ENCODE measurements at places on chromosomes 1 and 21.

DNA sequence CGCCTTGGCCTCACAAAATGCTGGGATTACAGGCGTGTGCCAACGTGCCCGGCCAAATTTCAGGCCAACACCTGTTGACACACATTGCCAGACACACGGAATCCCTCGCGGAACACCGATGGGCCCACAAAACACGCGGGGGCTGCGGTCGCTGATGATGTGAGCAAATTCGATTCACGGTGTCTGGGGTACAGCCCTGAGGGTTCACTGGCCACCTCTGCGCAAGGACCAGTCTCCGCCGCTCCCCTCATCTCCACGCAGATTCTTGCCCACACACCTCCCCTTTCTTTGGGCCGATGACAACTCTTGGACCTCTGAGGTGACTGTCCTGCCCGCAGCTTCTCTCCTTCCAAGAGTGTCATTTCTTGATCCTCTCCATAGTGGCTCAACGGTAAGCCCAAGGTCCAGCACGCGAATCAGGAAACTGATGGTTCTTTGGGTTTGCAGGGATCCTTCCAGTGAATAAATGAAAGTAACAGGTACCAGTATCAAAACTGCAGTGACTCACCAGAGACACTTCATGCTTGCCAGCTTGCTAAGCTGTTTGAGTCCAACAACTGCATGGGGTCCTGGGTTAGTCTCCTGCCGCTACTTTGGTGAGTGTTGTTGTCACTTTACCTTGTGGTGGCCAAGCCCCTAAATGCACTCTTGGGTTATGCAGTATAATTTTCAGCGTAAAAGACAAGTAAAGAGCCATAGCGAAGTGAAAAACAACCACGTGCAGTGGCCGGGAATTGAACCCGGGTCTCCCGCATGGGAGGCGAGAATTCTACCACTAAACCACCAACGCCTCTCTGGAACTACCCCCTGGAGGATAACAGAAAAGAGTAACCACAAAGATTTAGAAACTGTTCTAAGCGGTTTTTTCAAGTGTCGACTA lies 11.0 kb upstream of the RNU1-3 start:
- DNase-seq = no peak

- no peak for DNase-seq
These were observed 65.0 kb downstream of the RGS2 start for GRCh38 chr1:192873836-192874235.

GRCh38 chr1:82392513-82392912 lies 591.8 kb downstream of the ADGRL2 start:
- no peak for DNase-seq

DNA sequence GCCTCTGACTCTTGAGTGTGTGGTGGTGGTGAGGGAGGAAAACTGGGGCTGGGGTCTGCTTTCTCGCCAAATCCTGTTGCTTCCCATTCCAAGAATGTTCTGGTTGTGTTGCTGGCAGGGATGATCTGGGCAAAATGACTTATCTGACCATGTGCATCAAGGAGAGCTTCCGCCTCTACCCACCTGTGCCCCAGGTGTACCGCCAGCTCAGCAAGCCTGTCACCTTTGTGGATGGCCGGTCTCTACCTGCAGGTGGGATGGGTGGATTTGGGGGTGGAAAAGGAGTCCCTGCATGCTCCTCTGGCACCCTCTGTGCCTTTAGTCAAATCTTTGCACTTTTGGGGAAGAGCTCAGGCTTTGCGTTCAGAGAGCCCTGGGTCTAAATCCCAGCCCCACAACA lies 18.1 kb downstream of the CYP4B1 start:
- DNase-seq = no peak

GRCh38 chr1:204574865-204575163 lies 58.6 kb downstream of the MDM4 start:
- no peak for DNase-seq

DNA sequence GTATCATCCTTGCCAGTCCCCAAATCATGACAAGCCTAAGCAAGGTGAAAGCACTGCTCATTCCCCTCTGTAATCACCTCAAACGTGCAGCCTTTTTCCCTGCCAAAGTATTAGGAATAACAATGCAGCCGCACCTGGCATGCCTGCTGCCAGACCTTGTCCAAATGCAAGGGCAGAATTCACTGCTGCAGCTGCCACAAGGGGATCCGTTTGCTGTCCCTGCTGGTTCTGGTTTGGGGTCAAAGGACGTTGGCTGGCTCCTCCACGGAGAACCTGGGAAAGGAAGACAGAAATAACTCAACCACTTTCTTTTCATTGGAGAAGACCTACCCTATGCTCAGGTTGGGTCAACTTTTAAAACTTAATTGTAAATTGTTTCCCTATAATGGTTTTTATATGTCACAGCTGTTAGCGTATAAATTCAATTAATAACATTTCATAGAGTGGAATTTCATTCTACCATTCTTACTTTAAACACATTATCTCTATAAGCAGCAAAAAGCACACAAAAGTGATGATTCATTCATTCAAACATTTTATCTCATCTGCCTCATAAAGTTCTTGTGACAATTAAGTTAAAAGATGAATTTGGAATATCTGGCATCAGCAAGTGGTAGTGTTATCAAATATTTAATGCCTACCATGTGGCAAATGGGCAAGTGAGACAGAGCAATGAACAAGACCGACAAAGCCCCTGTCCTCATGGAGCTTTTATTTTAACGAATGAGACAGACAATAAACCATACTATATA lies 59.8 kb upstream of the SDC3 start:
- no peak for DNase-seq

GRCh38 chr21:35025206-35026152 lies 23.6 kb downstream of the RUNX1 start:
- DNase-seq = no peak

DNA sequence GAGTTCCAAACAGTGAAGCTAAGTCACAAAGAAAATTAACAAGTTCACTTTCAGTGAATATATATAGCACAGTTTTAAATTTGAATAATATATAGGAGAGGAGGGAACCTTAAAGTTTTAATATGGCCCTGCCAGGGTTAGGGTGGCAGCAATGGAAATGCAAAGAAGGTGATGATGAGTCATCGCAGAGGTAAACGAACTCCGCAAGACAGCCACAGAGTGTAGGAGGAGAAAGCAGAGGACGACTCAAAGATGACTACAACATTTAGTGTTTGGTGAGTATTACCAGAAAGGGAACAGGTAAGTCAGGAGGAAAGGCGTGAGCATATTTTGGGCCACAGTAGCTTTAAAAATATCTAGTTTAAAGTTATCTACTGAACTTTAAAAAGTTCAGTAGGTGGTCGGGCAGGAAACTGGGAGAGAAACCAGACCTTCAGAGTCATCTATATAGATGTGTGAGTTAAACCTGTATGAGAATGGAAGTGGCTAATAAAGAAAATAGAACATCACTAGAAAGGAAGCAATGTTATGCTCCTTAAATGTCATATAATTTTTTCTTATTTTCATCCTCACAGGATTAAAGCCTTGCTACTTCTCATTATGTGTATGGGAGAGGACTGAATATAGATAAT lies 75.7 kb downstream of the UCHL5 start:
- DNase-seq = no peak

GRCh38 chr1:58446368-58446767 lies 100.2 kb downstream of the OMA1 start:
- DNase-seq = no peak

DNA sequence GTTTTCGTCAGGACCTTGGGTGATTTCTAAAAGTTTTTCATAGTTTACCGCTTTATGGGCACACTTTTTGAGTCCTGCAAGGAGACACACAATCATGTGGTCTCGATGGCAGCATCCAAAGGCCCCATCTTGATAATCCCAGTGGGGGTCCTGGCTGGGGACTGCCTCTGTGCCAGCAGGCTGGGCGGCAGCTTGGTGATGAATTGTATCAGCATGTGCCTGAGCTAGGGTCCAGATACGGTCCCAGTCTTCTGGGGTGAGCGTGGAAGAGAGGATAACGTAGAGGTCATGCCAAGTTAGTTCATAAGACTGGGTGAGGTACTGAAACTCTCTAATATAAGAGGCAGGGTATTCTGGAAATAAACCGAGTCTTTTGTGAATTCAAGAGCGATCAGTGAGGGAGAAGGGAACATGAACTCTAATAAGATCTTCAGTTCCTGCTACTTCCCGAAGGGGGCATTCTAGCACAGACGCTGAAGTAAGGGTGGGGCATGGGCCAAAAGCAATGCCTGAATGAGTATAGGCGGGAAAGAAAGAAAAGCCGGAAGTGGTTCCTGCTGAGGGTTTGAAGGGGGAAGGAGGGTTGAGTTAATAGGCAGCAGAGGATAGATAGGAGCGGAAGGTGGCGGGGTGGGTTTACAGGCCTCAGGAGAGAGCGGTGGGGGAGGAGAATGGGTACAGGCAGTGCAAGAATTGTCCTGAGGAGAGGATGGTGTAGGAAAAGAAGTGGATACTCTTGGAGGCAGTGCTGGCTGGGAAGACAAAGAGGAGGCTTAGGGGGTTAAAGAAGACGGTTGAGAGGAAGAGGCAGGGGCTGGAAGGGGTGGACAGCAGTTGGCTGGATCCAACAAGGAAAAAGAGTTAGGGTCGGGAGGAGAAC lies 1.6 kb downstream of the ERVH48-1 start:
- DNase-seq = peak; percentile 43

GRCh38 chr1:204153667-204154066 lies 1.8 kb upstream of the ETNK2 start:
- DNase-seq = no peak

GRCh38 chr1:187038784-187039183 lies 210.0 kb downstream of the PLA2G4A start:
- DNase-seq = no peak

DNA sequence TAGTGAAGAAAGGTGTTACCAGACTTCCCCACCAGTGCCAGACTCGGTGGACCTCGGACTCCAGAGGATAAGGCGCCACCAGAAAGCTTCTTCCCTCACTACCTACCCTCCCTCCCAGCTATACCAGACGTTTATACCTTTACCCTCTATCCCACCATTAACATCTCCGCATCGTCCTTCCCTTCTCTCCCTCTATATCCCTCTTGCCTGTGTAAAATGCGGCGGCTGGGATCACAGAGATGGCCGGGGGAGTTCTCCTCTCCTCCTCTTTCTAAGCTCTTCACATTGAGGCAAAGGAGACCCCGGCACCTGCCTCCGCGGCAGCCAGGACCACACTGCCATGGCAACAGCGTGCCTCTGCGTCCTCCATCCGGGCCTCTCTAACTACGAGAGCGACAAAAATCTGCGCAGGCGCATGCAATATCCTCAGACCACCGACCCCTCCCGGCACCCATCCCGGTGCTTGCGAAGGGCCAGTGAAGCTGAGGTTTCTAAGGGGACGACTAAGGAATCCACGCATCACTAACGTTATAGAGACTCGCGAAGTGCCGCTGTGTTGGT lies at the start of gene CCDC181:
Gene CCDC181 (minus strand): TSS at position 394 of the 561 bp plus-strand sequence. CDS start 2,547 bp downstream, outside the sequence.
- DNase-seq = peak; percentile 37

GRCh38 chr1:55803429-55803828 lies 588.3 kb upstream of the USP24 start:
- no peak for DNase-seq

DNA sequence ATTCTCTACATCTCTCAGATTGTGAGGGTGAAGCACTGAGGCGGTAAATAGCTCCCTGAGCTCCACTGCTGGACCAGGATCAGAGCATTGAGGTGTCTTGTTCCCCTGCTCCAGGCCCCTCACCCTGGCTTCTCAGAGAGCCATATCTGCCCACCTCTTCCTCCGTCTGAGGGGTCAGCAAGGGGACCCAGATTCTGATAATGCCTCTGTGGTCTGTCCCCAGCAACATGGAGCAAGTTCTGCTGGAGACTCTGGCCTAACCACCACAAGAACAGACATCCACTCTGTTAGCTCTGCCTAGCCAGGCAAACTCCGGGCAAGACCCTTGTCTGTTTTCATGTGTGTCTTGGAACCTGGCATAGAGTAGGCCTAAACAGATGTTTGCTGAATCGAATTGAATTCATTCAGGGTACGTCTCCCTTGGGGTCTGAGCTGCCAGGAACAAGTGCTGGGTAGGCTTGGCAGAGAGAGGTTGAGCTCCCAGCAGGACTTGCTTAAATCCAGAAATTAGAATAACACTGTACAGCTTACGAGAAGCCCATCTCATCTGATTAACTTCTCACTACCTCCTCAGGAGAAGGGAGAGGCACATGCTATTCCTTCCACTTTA lies 2.3 kb downstream of the TRAF5 start:
- DNase-seq = no peak

GRCh38 chr1:36096500-36097432 lies 8.1 kb downstream of the ADPRS start:
- no peak for DNase-seq

DNA sequence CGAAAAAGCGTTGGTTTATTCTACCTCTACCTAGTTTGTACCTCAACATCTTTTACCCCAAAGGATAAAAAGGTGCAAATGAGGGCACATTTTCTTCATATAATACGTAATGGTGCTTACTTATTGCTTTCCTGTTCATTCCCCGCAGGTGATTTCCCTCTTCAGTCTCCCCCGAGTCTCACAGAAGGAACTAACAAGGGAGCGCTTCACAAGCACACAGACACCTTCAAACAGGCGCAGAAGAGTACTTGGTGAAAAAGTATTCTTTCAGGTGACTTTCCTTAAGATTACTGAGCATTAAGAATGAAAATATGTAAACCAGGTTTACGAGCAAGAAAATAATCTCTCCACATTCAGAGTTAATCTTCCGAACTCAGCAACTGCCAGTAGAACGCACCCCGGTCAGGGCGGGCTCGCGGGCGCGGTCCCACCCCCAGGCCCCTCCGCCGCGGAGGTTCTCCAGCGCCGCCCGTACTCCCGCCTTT lies 511 bp upstream of the RABGAP1L start:
- DNase-seq = peak; percentile 75

- no peak for DNase-seq
These were observed 92.9 kb downstream of the KIF14 start for GRCh38 chr1:200527670-200528069.

DNA sequence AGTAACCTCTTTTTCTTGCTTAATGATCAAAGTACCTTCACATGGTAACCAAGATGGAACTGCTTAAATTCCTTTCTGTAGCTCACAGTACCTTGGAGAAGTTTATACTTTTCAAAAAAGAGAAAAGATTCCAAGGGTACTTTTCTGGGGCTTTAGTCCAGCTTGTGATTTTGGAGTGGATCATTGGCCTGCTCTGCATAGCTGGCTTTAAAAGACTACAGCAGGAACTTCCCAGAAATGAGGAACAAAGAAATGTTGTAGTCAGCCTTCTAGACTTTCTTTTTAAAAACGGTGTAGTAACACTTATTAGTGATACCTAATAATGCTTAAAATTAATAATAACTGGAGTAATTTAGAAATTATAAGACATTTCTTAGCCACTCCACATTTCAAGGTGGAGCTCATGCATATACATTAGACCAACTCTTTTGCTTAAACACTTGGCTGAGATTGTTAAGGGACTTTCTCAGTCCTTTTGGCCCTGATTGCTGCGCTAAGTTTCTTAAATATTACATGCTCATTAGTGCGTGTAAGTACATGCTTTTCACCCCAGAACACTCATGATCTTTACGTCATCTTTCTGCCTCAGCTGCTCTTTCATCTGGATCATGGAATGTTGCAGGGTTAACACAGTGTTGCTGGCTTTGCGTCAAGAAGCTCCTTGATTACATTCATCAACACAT lies 57.3 kb downstream of the SDCCAG8 start:
- no peak for DNase-seq

All from CD8-positive, alpha-beta T cell (primary cell).